ENCODE measurements at places on chromosomes 3 and 15. TPM values are rescaled to one million over a fixed set of nuclear protein-coding genes. Genes with fewer than 3 reads are reported as not detected.

GRCh38 chr15:32053719-32054118 lies 23.4 kb downstream of the CHRNA7 start:
- DNase-seq = no peak

DNA sequence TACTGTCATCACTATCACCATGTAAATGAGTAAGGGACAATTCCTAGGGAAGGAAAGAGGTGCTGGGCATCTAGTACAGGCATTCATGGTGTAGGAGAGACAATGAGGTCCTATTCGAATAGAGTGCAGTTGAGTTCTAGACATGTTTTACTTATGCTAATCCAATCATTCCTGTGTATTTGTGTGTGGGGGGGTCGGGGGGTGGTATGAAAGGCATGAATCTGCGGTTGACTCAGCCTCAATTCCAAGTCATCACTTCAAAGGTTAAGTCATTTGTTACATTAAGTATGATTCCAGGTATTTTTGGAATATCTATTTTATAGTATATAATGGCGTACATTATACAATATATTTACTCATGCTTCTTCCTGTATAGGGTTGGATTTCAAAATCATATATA lies 163.1 kb upstream of the GALNT15 start:
- DNase-seq = no peak

- DNase-seq = no peak
Measured at GRCh38 chr15:25869701-25870100, 6.6 kb upstream of the ATP10A start.

DNA sequence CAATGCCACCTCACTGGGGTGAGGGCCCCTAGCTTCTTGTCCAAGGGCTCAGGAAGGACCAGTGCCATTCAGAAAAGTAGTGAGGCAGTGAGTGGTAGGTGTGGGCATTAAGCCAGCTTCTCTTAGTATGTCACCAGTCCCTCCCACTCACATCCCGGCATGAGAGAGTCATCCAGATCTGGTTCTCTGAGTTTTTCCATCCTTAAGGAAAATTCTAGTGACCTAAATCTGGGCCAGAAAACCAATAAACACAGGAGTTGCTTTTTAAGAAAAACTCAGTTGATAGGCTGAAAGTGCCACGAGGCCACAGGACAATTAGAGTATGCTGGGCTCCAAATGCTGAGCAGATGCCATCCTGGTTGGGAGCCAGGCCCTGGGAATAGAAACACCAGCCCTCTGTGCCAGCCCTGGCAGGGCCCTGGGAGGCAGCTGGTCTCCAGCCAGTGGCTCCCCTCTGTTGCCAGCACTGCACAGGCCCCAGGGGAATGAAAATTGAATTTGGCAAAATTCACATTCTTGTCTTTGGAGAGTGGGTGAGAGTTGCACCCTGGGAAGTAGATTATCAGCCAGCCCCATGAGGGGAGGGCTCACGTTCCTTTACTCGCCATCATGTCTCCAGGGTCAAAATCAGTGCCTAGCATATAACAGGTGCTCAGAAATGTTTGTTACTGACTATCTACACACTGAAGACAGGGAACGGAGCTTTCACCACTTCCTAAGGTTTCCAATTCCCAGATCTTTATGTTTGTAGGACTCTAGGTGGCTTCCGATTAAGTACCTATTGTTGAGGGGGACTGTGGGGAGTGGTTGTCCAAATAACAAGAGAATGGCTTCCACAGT lies 52.8 kb downstream of the FAM43A start:
- no peak for DNase-seq

GRCh38 chr15:85832394-85832793 lies 37.7 kb upstream of the KLHL25 start:
- DNase-seq = no peak

DNA sequence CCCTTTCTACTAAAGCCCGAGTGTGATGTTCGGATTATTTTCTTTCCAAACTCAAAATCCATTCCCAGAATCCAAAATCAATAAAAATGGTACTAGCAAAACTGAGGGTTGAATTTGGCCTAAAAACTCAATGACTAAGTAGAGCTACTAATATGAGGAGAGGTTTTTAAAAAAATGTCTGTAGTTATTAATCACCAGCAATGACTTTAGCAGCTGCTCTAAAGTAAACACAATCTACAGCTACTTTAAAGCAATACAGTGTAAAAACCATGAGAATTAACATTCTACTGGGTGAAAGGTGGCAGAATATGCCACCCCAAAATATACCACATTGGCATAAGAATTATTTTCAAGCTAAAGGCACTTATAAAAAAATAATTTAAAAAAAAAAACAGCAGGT lies 23.5 kb downstream of the FHIT start:
- no peak for DNase-seq

GRCh38 chr15:83512459-83512858 lies 65.3 kb downstream of the SH3GL3 start:
- no peak for DNase-seq

- DNase-seq = no peak
Measured at GRCh38 chr3:186025161-186025560, 83.7 kb downstream of the ETV5 start.

DNA sequence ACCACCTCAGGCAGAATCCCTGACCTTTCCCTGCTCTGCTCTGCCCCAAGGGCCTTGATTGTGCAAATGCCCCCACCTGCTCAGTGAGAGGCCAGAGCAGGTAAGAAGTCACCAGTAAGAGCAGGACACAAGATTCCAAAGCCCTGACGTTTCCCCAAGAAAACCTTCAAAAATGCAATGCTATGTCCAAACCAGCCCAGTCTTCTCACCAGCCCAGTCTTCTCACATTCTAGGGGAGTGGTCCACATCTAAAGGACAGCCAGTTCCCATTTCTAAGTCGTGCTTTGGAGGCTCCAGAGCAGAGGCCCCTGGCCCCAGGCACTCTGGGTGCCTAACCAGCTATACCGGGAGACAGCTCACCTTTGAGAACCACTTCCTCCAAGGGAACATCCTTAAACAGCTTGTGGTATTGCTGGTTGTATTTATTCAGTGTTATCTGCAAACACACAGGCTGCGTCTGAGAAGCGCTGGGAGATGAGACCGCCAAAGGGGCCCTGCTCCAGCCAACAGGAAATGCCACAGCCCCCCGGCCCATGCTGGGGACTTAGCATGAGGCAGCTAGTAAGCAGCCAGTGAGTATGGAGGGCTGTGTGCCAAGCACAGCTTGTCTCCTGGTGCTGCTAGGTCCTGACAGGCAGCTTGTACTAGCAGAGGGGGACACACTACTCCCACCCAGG lies 29.3 kb downstream of the GRAMD2A start:
- DNase-seq = peak; percentile 29

- no peak for DNase-seq
Measured at GRCh38 chr15:96047255-96047931, 283.1 kb upstream of the NR2F2 start.

DNA sequence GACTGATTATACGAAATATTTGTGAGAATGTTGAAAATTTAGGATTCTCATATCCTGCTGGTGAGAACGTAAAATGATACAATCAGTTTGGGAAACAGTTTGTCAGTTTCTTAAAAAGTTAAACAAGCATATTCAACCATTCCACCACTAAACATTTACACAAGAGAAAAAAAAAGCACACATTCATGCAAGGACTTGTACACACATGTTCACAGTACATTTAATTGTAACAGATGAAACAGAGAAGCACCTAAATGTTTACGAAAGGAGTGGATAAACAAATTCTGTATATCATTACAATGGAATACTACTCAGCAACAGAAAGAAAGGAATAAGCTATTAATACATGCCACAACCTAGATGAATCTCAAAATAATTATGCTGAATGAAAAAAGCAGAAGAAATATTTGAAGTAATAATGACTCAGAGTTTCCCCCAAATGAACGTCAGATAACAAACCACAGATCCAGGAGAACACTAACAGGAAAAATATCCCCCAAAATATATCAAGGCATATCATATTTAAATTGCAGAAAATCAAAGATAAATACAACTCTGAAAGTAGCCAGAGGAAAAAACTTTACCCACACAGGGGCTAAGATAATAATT lies 14.3 kb downstream of the ANKRD28 start:
- DNase-seq = no peak

The KBTBD8 gene
- total RNA-seq = 8.0 TPM

The RPL39L gene
- total RNA-seq = 57.9 TPM

The C3orf20 gene
- not detected for total RNA-seq

The IP6K2 gene
- total RNA-seq = 165 TPM

The P2RY14 gene
- total RNA-seq = 0.09 TPM

The RTP3 gene
- total RNA-seq = not detected

The ECT2 gene
- total RNA-seq = 10.3 TPM

Measured in prostate gland (tissue), 2 donors.